Activated CD4-positive, alpha-beta T cell treated with anti-CD3 and anti-CD28 coated beads, Interleukin-2, amount 50 U/mL, for 1 hour (primary cell): ENCODE measurements at places on chromosomes 5 and 9.

GRCh38 chr5:137300411-137301240 lies 198.5 kb downstream of the SPOCK1 start:
- DNase-seq: no peak

- DNase-seq: no peak
These were observed 77.9 kb downstream of the LHFPL2 start for GRCh38 chr5:78570646-78571045.

- no peak for DNase-seq
These were observed 136.3 kb downstream of the SIL1 start for GRCh38 chr5:139061856-139062255.

GRCh38 chr5:6728011-6728794 lies 15.0 kb downstream of the TENT4A start:
- no peak for DNase-seq

DNA sequence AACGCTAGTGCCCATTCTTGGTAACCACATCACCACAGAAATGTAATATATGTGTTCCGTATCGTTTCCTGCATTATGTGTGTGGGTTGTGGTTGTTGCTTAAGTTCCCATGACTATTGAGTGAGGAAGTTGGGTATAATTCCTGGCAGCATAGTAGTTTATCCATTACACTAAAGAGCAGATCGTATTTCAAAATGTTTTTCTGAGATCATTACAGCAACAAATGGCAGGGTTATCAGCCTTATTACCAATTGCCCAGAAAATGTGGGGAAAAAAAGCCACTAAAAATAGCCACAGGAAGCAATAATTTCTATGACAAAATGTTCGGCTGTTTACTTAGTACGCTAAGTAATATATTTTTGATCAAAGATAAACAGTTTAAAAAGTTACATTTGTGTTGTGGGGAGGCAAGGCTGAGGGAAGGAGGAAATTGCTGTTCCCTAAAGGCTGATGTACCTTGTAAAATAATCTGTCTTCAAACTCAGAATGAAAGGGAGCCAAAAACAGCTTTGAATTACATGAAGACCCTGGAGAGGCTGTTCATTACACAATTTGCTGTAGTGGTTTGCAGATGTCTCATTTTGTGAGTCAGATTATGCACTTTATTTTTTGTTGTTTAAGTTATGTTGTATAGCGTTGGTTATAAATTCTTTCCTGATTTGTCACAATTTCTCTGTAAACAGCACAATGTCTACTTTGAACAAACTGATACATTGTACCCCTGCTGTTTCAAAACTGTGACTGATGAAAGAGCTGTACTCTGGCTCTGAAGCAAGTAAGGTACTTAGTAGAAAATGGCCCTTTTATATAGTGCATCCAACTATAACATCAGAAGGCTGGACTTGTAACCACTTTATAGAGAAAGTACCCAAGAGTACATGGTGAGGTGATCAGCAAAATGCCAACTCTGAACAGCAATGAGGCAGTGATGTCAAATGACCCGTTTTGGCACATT lies 1028.5 kb downstream of the NR2F1-AS1 start:
- DNase-seq: no peak

GRCh38 chr9:2297771-2298170 lies 282.6 kb downstream of the SMARCA2 start:
- DNase-seq: no peak

GRCh38 chr9:99607842-99608448 lies 213.7 kb upstream of the NR4A3 start:
- DNase-seq: no peak

GRCh38 chr5:140225396-140225795 lies 50.4 kb downstream of the CYSTM1 start:
- no peak for DNase-seq

- DNase-seq: no peak
These were observed 569.8 kb upstream of the RIOK2 start for GRCh38 chr5:97752871-97753270.

DNA sequence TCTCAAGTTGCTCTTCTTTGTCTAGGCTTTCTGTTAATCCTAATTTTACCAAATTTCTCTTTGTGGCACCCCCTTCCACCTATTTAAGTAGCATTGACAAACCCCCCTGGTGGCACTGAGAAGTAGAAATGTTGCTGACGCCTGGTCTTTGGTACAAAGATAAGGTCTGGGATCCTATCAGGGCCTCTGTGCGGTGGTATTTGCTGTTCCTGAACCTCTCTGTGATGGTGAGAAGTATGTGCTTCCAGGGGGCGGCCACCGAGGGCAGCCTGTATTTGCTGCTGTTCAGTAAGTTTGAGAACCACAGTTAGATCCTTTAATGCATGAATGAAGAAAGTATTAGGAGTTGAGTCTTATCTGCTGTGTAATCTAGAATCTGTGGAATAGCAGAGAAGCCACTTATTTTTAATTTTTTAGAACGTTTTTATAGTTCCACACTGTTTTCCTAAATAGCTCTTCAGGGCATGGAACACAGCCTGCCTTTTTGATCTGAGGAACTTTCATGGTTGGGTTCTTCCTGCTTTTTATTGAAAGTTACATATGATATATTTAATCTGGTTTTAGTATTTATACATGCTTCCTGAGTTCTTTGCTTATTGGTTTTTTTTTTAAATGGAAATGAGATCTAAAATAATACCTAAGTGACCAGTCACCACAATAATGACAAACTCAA lies 124.2 kb downstream of the TRIO start:
- DNase-seq: no peak

GRCh38 chr9:128636024-128636390 lies 20.6 kb downstream of the DYNC2I2 start:
- DNase-seq: no peak

GRCh38 chr9:2876726-2877125 lies 32.8 kb upstream of the PUM3 start:
- DNase-seq: no peak

- no peak for DNase-seq
These were observed 1860.0 kb upstream of the WWC1 start for GRCh38 chr5:166431456-166431855.

DNA sequence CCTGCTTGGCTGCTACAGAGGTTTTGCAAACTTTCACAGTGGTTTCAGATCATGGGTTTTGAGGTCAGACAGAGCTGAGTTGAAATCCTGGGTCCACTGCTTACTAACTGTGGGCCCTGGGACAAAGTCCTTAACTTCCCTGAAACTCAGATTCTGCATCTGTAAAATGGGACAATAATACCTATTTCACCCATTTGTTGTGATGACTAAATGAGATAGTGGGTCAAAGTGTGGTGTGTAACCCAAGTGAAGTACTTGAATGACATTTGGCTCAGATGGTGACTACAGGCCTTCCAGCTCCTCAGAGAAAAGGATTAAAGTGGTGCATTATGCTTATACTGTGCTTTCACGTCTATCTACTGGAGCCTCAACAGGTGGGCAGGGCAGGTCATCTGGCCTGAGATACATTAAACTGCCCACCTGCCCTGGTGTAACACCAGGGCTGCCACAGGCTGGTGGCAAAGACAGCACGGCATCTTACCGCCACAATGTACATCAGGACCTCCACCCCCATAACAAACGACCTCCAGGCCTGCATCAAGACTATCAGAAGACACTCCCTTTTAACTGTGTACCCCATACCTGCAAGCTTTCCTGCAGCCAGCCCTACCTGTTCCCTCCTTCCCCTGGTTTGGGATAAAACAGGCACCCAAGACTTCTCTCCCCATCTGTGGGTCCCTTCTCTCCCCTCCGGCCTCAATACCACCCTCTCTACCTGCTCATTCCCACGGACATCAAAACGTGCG lies 846 bp upstream of the TRAF1 start:
- DNase-seq: no peak

DNA sequence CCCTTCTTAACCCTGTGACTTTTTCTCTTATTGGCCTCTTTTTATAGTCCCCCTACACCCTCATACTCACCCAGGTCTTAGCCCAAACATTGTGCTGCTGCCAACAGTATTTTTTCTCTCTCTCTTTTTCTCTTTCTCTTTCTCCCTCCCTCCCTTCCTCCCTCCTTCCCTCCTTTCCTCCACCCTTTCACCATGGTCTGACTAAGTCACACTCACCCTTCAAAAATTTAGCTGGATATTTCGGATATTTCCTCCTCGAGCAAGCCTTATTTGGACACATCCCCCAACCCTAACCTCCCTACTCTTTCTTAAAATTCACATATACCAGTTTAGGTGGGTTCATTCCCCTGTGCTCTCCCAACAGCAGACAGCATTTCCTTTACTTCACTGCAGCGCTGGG lies 64.7 kb downstream of the FGF1 start:
- DNase-seq: no peak

- no peak for DNase-seq
These were observed 123.9 kb downstream of the SEC61B start for GRCh38 chr9:99345942-99346341.

DNA sequence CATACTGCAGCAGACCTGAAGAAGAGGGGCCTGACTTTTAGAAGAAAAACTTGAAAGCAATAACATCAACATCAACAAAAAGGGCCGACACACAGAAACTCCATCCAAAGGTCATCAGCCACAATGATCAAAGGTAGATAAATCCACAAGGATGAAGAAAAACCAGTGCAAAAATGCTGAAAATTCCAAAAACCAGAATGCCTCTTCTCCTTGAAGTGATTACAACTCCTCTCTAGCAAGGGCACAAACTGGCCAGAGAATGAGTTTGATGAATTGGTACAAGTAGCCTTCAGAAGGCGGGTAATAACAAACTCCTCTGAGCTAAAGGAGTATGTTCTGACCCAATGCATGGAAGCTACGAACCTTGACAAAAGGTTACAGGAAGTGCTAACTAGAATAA lies 186.2 kb upstream of the RAI14 start:
- DNase-seq: no peak

DNA sequence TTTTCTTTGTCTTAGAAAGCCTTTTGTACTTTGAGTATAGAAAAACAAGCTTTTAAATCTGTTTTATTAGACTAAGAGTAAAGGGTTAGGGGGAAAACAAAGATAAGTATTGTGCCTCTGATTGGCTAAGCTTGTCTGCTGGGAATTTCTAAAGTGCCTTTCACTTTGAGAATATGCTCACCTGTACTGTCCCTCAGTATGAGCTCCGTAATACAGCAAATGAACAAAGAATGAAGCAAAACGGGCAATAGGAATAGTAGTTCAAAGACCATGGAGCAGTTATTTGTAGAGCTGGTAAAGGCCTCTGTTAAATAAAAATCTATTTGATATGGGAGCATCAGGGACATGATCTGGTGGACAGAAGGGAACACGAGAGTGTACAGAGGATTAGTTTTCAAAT lies 277.8 kb downstream of the MAST4 start:
- DNase-seq: no peak

- DNase-seq: no peak
These were observed 40.5 kb upstream of the MYO10 start for GRCh38 chr5:16976625-16977008.

GRCh38 chr5:8756498-8757084 lies 789.3 kb downstream of the SEMA5A start:
- DNase-seq: no peak

- no peak for DNase-seq
These were observed 194.9 kb downstream of the MLLT3 start for GRCh38 chr9:20427359-20427758.

DNA sequence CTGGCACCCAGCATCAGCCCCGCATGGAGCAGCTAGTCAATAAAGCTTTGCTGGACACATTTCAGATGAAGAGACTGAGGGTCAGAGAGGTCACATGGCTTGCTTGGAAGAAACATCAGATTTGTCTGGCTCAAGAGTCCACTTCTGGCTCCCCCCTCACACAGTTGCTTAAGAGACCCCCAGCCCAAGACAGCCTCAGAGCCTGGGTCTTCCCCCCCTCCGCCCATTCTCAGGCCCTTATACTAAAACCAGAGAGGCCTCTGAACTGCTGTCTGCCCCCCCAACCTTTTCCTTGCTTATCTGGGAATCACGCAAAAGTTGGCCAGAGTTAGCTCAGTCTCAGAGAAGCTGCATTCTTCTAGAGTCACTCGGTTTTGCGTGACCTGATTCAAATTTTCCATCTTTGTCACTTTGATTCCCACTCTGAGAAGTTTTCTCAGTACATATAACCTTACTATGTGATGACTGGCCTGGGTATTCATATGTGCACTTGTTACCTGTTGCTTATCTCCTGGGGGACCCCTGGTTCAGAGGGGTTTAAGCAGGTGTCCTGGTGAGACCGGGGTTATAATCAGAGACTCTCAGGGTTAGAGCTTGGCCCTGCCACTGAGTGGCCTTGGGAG lies 145.4 kb upstream of the IER5L start:
- DNase-seq: no peak

DNA sequence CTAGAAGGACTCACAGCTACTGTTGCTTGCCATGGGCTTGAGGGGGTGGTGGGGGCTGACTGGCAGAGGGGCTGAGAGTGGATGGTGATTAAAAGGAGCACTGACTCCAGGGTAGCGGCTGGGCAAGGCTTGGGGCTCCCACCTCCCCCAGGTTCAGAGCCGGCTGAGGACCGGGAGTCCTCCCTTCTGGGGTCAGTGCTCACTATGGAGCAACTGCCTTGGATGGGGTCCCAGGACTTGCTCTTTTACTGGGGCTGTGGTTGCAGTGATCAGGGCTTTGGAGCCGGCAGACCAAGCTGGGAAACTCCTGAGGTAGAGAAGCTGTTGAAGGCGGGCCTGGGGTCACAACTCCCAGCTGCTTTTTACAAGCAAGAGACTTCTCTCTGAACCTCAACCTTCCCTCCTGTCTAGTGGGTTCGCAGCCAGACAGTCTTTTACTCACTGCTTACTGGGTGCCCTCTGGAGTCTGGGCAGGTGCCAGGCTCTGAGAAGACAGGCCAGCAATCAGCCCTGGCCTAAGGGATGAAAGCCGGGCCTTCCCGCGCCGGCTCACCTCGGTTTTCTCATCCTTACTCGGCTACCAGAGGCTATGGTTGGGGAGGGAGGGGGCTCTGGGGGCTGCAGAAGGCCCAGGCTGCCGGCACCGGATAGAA lies 795 bp upstream of the ASS1 start:
- DNase-seq: no peak

DNA sequence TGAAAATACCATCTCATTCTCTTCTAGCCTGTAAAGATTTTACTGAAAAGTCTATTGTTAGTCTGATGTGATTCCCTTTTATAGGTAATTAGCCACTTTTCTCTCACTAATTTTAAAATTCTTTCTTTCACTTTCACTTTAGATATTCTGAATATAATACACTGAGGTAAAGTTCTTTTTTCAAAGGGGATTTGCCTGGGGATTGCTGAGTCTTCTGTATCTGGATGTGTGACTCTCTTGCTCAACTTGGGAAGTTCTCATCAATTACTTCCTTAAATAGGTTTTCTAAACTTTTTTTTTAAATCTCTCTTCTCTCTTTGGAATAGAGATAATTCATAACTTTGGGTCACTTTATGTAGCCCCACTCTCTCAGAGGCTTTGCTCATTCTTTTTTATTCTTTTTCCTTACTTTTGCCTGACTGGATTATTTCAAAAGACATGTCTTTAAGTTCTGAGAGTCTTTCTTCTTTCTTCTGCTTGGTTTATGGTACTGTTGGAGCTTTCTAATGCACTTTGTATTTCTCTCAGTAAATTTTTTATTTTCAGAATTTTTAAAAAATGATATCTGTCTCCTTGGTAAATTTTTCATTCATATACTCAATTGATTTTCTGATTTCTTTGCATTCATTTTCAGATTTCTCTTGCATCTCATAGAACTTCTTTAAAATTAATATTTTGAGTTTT lies 55.9 kb upstream of the IL12B start:
- DNase-seq: no peak
